ENCODE measurements at places on chromosomes 13 and 19.
A peak's percentile ranks its signal among the peaks of the same experiment; 100 is the strongest.

- no peak for DNase-seq
Observed at GRCh38 chr13:113941571-113942191, 32.2 kb downstream of the C13orf46 start.

DNA sequence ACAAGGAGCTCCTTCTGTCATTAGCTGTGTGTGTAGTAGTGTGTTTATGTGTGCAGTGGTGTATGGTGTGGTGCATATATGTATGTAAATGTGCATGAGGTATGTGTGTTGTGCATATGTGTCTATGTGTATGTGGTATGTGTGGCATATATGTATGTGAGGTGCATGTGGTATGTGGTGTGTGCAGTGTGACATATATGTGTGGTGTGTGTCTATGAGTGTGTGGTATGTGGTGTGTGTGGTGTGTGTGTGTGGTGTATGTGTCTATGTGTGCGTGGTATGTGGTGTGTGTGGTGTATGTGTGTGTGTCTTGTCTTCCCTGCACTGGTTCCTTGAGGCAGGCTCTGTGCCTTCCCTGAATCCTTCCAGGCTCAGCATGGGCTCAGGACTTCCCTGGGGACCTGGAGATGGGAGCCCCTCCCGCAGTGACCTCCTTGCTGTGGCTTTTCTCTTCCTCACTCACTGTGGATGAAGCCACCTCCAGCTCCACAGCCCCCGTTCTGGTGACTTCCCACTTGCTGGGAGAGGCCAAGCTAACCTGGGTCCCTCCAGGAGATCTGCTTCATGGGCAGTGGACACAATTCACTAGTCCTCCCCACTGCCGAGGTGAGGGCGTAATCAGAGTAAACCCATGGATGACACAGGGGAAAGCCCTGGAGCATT, 64.2 kb downstream of the CCDC70 start:
- DNase-seq, result no peak

- no peak for DNase-seq
Observed at GRCh38 chr13:95260031-95260525, 41.2 kb downstream of the ABCC4 start.

- DNase-seq, result no peak
Observed at GRCh38 chr13:37365496-37365895, 233.1 kb downstream of the POSTN start.

DNA sequence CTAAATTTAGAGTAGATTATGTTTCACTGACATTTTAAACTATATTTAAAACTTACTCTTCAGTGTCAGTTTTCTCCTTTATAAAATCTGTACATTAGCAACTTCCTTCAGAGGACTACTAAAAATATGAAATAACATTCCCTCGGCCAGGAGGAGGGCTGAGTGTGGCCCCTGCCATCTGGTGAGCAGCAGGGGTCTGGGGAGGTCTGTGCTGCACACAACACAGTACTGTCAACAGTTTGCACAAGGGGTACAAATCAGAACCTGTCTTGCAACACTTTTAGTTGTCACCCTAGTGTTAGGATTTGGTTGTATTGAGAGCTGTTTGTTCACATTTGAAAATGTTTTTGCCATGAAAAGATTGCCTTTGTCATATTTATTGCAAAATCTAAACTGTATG, 48.9 kb downstream of the TPP2 start:
- no peak for DNase-seq

GRCh38 chr13:75691183-75691582, 55.1 kb downstream of the LMO7 start:
- no peak for DNase-seq

- no peak for DNase-seq
Observed at GRCh38 chr13:59259165-59260000, 904.3 kb downstream of the DIAPH3 start.

DNA sequence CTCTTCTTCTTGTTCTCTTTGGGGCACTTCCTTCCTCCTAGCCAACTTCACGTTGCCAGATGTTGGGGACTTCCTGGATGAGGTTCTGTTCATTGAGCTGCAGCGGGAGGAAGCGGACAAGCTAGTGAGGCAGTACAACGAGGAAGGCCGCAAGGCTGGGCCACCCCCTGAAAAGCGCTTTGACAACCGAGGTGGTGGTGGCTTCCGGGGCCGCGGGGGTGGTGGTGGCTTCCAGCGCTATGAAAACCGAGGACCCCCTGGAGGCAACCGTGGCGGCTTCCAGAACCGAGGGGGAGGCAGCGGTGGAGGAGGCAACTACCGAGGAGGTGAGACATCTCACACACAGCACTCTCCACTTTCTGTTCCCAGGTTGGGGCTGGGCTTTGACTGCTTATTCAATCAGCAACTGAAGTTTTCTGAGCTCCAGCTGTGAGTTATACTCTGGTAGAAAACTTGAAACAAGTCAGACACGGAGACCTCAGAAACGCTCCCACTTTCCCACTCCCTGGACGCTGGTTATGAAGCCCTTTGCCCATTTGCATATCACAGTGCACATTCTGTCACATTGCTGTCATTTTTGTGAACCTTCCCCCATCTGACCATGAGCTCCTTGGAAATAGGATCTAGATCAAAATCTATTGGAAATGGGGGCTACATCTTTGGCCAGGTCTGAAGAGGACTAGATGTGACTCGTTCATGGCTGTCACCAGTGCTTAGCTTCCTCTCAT, 7.2 kb upstream of the CCDC97 start:
- DNase-seq, result peak; percentile 33

DNA sequence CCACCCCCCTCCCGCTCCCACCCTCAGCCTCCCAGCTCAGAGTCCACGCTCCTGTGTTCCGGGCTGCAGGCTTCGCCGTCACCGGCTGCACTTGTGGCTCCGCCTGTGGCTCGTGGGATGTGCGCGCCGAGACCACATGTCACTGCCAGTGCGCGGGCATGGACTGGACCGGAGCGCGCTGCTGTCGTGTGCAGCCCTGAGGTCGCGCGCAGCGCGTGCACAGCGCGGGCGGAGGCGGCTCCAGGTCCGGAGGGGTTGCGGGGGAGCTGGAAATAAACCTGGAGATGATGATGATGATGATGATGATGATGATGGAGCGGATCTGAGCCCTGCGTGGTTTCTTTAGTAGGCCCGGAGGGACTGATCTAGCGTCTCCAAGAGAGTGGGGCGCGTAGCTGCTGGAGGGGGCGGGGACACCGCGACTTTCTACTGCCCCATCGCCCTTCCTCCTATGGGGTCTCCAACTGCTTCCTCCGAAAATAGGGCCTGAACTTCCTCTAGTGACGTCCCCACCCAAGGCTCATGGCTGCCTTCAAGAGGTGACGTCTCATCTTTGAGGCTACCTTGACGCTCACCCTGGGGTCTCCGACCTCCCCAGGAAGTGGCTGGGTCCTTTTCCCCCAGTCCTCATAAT, 1.4 kb downstream of the RETN start:
- DNase-seq, result no peak

DNA sequence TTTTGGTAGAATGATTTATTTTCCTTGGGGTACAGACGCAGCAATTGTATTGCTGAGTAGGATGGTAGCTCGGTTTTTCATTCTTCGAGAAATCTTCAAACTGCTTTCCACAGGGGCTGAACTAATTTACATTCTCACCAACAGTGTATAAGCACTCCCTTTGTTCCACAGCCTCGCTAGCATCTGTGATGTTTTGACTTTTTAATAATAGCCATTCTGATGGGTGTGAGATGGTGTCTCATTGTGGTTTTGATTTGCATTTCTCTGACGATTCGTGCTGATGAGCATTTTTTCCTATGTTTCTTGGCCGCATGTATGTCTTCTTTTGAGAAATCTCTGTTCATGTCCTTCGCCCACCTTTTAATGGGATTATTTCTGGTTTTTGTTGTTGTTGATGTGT, 54.8 kb upstream of the UQCRFS1 start:
- DNase-seq, result no peak

DNA sequence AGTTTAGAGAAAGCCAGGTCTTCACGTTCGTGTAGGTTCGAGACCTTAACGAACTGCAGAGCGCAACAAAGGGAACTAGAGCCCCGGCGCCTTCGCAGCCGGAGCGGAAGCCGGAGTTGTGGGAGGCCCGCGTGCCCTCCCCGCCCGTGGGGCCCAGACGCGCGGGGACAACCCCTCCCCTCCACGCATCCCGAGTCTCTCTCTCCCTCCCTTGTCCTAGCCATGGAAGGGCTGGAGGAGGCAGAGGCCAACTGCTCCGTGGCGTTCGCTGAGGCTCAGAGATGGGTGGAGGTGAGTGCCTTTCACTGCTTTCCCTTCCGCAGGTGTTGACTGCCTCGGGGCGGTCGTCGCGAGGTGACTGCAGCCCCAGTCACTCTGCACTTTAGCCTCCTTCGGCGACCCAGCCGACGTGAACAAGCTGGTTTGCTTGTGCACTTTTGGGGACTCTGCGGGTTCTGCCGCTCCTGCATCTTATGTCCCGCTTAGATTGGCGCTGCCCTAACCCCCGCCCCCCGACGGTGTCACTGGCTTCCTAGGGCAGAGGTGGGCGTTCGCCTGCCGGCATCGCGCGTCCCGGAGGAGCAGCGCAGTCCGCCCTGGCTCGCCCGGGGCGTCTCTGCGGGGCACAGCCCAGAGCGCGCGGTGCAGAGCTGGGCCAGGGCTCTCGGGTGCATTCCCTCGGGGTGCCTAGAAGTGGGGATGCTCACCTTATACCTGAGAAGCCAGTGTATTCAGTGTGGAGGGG, 478 bp downstream of the LMO7 start:
- peak; percentile 23 for DNase-seq

GRCh38 chr13:75263741-75264407, 218.1 kb downstream of the TBC1D4 start:
- DNase-seq, result no peak

DNA sequence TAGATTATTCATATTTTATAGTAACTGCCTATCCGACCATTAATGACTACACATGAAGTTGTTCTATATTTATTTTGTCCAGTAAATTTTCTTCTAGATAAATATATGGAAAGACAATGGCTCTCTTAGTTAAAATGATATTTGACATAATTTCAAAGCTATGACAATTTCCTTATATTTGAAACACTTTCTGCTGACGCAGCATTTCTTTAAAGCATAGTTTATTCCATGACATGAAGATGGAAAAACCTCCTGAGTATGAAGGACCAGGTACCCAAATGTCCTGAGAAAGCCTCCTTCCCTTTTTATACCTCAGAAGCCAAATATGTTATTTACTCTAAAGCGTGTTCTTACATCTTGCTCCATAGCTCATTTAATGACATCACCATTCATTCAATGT, 831.6 kb downstream of the EFNB2 start:
- no peak for DNase-seq

- DNase-seq, result no peak
Observed at GRCh38 chr19:31223740-31224534, 125.3 kb downstream of the TSHZ3 start.

GRCh38 chr13:51919531-51919930, 57.8 kb downstream of the CCDC70 start:
- DNase-seq, result no peak

- no peak for DNase-seq
Observed at GRCh38 chr19:18426416-18426767, 7.2 kb downstream of the SSBP4 start.

DNA sequence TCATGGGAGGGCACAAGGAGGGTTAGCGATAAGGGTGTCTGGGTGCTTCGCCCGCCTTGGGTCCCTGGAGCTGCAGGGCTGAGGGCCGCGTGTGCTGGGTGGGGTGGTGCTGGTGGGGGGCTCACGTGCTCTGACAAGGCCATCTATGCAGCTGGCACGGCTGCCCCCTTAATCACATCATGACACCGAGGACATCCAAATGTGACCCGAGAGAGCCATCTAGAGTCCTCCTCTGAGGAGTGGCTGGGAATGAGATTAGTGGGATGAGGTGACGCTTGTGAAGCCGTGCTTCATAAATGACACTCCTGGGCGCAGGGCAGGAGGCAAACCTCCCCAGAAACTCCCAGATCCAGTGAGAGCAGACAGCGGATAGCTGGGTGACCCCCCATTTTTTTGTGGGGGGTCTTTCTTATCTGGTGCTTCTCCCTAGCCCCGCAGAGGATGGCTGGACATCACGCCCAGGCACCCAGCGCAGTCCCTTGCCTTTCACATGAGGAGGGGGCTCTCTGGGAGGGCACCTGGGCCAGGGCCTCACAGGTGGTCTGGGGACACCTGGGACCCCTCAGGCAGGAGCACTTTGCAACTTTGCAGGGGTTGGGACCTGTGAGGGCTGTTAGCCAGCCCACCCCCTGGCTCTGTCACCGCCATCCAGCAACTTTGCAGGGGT, 6.6 kb downstream of the FZR1 start:
- no peak for DNase-seq

- no peak for DNase-seq
Observed at GRCh38 chr13:47291107-47291656, 394.3 kb upstream of the HTR2A start.

- no peak for DNase-seq
Observed at GRCh38 chr13:96002322-96003131, 50.7 kb downstream of the UGGT2 start.

- no peak for DNase-seq
Observed at GRCh38 chr13:114074671-114075315, 57.6 kb downstream of the RASA3 start.

DNA sequence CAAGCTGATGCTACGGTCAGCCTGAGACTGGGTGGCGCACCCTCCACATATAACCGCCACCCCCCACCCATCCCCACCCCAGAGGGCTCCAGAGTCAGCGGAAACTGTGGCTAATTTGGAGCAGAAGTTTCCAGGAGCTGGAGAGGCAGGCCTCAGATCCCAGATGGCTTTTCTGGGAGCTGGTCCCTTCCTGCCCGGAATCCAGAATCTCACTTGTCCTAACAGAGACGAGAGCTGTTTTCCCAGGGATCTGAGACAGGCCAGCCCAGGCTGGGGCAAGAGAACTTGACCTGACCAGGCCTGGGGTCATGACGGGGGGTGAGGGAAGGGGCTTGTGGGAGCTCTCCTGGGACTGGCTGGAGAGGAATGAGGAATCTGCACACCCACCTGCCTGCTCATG, 6.5 kb downstream of the EPHX3 start:
- DNase-seq, result no peak

- no peak for DNase-seq
Observed at GRCh38 chr13:23320926-23321534, 112.5 kb downstream of the SACS start.

- no peak for DNase-seq
Observed at GRCh38 chr13:73844986-73845385, 289.2 kb downstream of the KLF12 start.

GRCh38 chr19:49241769-49242168, 83.2 kb downstream of the SLC6A16 start:
- no peak for DNase-seq

- peak; percentile 64 for DNase-seq
Observed at GRCh38 chr13:48562296-48563066, 29.6 kb upstream of the RCBTB2 start.

GRCh38 chr19:37691881-37692504, 27.6 kb downstream of the ZNF607 start:
- DNase-seq, result peak; percentile 8

- no peak for DNase-seq
Observed at GRCh38 chr19:30231408-30232318, 140.5 kb upstream of the ZNF536 start.

DNA sequence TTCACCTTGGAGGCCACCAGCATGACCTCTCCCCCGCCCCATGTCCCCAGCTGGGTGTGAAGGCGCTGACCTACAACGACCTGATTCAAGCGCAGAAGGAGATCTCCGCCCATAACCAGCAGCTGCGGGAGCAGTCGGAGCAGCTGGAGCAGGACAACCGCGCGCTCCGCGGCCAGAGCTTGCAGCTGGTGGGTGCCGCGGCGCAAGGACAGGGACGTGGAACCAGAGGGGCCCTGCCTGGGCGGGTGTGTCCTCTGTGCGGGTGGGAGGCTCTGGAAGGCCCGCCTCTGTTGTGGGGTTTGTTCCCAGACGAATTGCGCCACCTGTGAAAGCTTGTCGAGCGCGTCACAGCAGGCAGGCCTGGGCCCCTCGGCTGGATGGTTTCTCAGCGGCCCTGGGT, 22.3 kb downstream of the PLEKHJ1 start:
- DNase-seq, result no peak

All from GM18507 (cell line).